Stimulated activated CD8-positive, alpha-beta memory T cell treated with anti-CD3 and anti-CD28 coated beads, Interleukin-15, amount 100 ng/mL, for 4 hours (primary cell): ENCODE measurements at places on chromosomes 3 and 15.

- DNase-seq, result no peak
Observed at GRCh38 chr3:115989684-115990421, 366.5 kb downstream of the GAP43 start.

- DNase-seq, result no peak
Observed at GRCh38 chr3:8607234-8608040, 37.2 kb downstream of the SSUH2 start.

GRCh38 chr3:74001436-74001835 lies 376.7 kb upstream of the PDZRN3 start:
- DNase-seq, result no peak

DNA sequence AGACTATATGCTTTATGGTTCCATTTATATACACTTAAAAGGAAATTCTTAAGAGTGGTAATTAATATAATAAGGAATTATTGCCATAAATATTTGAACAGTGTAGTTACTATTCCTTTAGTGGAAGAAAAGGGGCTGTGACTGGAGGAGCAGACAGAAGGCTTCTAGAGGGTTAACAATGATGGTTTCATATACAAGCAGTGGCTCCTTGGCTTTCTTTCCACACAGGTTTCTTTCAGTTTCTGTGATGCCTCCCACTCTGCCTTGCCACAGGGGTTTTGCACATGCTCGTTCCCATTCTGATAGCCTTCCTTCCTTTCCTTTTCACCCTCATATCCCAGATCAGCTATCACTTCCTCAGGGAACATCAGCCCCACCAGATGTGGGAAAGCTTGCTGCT lies 108.8 kb upstream of the LYSMD4 start:
- no peak for DNase-seq

- no peak for DNase-seq
Observed at GRCh38 chr3:197298945-197299854, 788 bp upstream of the DLG1 start.

GRCh38 chr3:22175947-22176346 lies 424.9 kb upstream of the ZNF385D start:
- DNase-seq, result no peak

DNA sequence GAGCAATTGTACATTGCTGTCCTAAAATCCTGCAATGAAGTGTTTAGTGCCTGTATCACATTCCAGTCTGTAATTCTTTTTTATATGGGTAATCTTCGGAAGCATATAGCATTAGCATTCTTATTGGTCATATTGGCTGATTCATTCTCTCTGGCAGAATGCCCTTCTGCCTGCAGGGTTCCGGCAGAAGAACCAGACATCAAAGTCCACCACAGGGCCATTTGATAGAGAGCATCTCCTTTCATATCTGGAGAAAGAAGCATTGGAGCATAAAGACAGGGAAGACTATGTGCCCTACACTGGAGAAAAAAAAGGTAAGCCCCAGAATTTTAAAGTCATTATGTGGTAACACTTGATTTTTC lies 39.6 kb downstream of the TMOD3 start:
- no peak for DNase-seq

- DNase-seq, result no peak
Observed at GRCh38 chr3:36595511-36595910, 168.8 kb downstream of the DCLK3 start.

DNA sequence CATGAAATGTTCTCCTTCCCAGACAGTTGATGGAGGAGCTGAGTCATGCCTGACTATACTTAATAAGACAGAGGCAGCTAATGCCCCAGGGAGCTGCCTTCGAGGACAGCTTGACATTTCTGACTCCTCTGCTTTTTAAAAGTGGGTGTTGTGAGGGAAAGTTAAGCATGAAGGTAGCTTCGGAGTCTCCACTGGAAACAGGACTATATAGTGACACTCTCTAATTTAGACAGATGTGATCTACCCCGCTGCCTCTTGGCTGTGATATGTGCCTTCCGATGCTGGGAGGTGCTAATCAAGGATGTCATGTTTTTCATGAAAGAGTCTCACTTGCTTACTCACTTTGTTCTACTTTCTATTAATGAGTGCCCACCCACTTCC lies 72.7 kb downstream of the IL1RAP start:
- no peak for DNase-seq

GRCh38 chr15:31062310-31062847 lies 39.1 kb downstream of the TRPM1 start:
- DNase-seq, result no peak

DNA sequence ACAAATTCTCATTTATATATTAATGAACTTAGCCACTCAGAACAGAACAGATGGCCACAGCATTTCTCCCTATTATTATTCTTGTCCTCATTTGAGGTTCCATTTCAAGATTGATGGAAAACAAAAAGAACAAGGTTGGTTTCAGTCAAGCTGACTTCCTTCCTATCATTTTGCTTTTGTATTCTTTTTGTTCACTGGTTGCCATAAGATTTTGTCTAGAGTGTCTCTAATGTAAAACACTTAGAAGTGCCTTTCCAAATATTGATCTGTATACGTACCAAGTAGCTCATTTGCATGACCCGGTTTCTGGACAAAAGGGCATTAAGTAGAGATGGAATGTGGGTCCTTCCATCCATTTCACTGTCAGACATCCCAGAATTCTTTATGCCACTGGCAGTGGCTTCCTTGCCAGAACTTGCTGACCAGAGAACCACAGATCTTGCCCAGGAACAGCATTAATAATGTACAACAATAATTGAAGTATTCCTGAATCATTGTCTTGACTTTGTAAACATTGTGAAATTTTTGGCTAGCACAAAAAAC lies 63.8 kb downstream of the PEX5L start:
- DNase-seq, result no peak

GRCh38 chr3:109569135-109569846 lies 231.9 kb upstream of the DPPA4 start:
- no peak for DNase-seq

DNA sequence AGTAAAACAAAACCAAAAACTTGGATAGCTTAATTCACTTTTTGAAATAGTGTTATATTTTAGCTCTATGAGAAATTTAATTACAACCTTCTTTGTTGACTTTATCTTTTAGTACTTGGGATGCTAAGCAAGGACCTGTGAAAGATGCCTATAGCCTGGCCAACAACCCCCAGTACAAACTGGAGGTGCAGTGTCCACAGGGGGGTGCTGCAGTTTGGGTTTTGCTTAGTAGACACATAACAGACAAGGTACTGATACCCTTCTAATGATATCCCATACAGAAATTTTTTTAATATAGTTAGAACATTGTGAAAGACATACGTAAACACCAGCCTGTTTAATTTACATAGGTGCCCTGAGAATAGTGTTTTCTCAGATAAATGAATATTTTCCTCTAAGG lies 35.3 kb downstream of the CAPN7 start:
- DNase-seq, result peak; percentile 30

DNA sequence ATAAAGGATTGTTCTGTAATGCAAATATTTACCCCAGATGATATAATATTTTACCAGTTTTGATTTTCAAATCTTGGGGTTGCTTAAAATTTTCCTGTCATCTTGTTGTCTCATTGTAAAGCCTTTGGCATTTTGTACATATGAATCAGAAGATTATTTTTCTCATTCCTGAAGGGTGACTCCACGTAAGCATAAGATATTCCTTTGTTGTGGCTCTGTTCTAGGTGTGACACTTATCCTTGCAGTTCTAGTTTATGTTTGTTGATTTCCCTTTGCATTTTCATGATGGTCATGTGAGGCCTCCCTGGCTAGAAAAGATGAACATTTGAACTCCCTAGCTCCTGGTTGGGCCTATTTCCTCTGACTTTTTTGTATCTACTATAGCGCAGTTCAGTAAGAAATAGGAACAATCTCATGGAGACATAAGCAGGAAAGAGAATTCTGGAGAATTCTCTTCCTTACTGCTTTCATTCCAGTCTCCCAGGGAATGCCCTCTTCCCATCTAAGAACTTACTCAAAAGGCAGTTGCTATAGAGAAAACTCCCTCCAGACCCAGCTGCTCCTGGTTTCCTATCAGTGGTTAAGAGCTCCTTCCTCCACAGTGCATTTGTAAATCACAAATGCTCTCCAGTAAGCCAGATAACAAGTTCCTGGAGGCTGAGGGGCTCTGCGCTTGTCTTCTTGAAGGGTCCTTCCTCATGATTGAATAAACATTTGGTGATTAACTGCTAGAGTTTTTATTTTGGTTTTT lies 124.7 kb downstream of the WNT5A start:
- DNase-seq, result no peak

GRCh38 chr15:84826369-84826823 lies 9.2 kb downstream of the ALPK3 start:
- no peak for DNase-seq

GRCh38 chr3:23741036-23741706 lies 64.6 kb upstream of the UBE2E1 start:
- DNase-seq, result no peak
